ENCODE measurements at places on chromosomes 12 and 14.

- no peak overlapping the region for H3K27ac ChIP-seq
- H3K4me1 ChIP-seq = no peaks in the 10 kb centered on the region
- H3K27me3 ChIP-seq = no peaks in the 10 kb centered on the region
- H3K4me3 ChIP-seq = no peak overlapping the region
Measured at GRCh38 chr12:39369756-39370155, 73.2 kb downstream of the KIF21A start.

- H3K4me1 ChIP-seq = no peaks in the 10 kb centered on the region
- H3K27ac ChIP-seq = no peak overlapping the region
- no peaks in the 10 kb centered on the region for H3K36me3 ChIP-seq
Measured at GRCh38 chr12:43316520-43316919, 235.5 kb downstream of the ADAMTS20 start.

GRCh38 chr12:96070670-96071279 is 35.4 kb upstream of the LTA4H start:
- H3K27me3 ChIP-seq = no peaks in the 10 kb centered on the region
- H3K36me3 ChIP-seq = no peaks in the 10 kb centered on the region
- no peaks in the 10 kb centered on the region for H3K4me1 ChIP-seq
- DNase-seq = no peak

- H3K27ac ChIP-seq = no peak overlapping the region
- H3K4me3 ChIP-seq = no peak overlapping the region
- H3K4me1 ChIP-seq = no peaks in the 10 kb centered on the region
- no peaks in the 10 kb centered on the region for H3K36me3 ChIP-seq
- DNase-seq = no peak
- no peaks in the 10 kb centered on the region for H3K27me3 ChIP-seq
Measured at GRCh38 chr14:97380539-97380941, 583.4 kb downstream of the VRK1 start.

DNA sequence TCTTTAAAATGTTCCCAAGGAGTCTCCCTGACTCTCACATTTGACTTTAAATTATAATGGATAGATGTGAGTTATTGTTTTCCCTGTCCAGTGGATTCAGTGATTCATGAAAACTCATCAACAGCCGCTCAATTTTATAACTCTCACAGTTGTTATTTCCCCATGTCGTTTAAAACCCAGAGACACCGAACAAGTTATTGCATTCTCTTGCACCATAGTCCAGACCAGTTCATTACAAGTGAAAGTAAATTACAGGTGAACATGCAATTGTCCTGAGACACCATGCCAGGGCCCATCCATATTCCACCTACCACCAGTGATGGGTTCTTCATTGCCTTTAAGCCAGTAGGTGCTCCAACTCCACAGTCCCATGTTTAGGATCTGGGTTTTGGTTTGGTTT is 85.7 kb upstream of the CMKLR1 start:
- peaks cover 3% of the 10 kb centered on the region for H3K4me1 ChIP-seq
- no peaks in the 10 kb centered on the region for H3K36me3 ChIP-seq
- H3K4me3 ChIP-seq = no peak overlapping the region

All from thoracic aorta (tissue), 2 donors.